ENCODE measurements at places on chromosomes 7 and 10.

DNA sequence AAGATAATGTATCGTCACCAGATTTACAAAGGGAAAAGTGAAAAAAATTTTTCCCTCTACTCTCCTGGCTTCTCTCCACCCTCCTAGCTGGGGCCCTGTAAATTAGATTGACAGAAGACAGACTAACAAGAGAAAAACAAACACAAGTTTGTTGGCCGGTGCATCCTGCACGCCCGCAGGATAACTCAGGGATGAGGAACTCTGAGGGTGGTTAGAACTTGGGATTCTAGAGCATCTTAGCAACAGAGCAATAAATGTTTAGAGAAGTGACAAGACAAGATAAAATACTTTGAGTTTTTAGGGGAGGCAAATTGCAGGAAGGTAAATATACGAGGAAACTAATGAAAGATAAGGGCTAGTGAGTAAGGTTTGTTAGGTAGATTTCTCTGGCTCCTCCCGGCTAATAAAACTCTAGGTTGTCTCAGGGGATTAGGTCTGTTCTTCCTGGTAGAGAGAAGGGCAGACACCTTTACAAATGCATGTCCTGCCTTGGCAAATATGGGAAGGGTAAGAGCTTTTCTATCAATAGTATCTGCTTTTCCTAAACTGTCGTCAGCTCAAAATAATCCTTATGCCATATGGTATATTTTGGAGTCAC lies 4.3 kb upstream of the UCN3 start:
- no peak for DNase-seq

GRCh38 chr10:71433768-71434744 lies 37.3 kb downstream of the CDH23 start:
- DNase-seq: peak; percentile 74

- DNase-seq: no peak
Measured at GRCh38 chr10:95133997-95134396, 60.0 kb upstream of the ACSM6 start.

- DNase-seq: no peak
Measured at GRCh38 chr7:33221390-33221789, 92.0 kb downstream of the BBS9 start.

GRCh38 chr10:98510412-98510995 lies 63.8 kb upstream of the HPS1 start:
- no peak for DNase-seq

GRCh38 chr7:6181136-6181535 lies 91.3 kb downstream of the CYTH3 start:
- no peak for DNase-seq

DNA sequence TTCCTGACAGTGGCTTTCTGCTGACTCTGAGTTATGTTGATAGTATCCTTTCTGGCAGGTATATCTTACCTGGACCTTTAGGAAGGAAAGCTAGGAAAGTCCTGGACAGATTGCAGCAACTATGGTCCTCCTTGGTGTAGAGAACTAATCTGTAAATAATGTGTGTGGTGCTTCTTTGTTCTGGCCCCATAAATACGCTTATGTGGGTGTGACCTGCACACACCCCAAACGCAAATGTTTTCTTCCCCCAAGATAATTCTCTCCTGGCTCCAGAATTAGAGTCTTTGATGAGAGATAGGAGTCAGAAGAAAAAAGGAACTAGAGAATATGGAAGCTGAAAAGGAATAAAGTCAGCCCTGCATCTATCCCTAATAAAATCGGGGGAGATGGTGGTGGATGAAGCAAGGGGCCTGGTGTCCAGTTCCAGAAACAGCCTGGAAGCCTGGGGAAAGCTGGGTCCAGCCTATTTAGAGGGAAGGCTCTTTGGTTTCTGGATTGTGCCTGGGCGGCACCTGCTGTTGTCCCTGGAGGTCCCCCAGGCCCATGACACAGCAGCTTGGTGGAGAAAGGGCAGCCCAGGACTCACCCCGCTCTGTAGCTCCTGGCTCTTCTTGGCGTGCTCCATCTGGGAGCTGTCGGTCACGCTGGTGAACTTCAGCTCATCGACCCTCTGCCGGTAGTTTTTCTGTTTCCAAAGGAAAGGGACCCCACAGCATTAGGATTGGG lies 38.2 kb downstream of the NRAP start:
- DNase-seq: no peak

DNA sequence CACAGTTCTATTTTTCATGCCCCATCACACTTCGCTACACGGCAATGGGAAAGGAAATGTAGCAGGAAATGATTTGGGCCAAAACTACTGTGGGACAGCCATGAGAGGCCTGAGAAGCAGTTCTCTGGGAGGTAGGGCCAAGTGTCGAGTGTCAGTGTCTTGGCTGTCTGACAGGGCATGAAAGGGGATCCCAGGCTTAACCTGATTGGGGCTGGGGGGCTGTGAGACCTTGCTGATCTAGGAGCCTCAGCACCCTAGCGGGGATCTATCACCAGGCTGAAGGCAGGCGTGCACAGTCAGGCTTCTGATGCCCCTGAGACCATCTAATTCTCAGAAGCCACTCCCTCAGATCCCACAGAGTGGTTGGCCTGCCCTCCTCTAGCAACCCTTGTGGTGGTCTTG lies 58.2 kb upstream of the SLC25A13 start:
- DNase-seq: no peak

GRCh38 chr7:151686826-151687225 lies 167.1 kb upstream of the RHEB start:
- DNase-seq: no peak

GRCh38 chr7:142440219-142440905 lies 182.5 kb upstream of the PRSS58 start:
- DNase-seq: no peak

DNA sequence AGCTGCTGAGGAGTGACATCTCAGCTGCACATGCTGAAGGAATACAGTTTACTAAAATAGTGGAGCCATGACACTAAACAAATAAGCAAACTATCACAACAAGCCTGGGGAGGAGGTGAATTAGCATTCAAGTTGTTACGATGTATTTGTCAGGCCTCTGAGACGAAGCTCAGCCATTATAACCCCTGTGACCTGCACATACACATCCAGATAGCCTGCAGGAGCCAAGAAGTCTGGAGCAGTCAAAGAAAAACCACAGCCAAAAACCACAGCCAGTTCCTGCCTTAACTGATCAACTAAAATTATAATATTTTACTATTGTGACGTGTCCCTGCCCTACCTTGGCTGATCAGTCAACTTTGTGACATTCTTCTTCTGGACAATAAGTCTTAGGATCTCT lies 68.6 kb downstream of the NSUN6 start:
- no peak for DNase-seq

GRCh38 chr7:14936554-14936953 lies 34.0 kb upstream of the DGKB start:
- no peak for DNase-seq

- DNase-seq: no peak
Measured at GRCh38 chr7:152523916-152524315, 88.1 kb upstream of the KMT2C start.

DNA sequence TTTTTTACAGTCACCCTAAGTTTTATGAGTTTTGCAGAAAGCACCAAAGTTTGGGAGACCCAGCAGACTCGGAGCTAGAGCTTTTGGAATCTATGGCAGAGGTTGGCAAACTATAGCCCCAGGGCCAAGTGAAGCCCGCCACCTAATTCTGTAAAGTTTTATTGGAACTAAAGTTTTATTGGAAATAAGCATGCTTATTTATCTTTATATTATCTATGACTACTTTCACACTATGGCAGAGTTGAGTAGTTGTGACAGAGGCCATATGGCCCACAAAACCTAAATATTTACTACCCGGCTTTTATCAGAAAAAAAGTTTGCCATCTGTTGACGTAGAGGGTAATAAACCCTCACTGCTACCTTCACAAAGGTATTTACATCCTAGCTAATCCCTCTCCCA lies 267.6 kb downstream of the GPAM start:
- DNase-seq: no peak

- DNase-seq: no peak
Measured at GRCh38 chr7:65846008-65846570, 26.8 kb upstream of the VKORC1L1 start.

DNA sequence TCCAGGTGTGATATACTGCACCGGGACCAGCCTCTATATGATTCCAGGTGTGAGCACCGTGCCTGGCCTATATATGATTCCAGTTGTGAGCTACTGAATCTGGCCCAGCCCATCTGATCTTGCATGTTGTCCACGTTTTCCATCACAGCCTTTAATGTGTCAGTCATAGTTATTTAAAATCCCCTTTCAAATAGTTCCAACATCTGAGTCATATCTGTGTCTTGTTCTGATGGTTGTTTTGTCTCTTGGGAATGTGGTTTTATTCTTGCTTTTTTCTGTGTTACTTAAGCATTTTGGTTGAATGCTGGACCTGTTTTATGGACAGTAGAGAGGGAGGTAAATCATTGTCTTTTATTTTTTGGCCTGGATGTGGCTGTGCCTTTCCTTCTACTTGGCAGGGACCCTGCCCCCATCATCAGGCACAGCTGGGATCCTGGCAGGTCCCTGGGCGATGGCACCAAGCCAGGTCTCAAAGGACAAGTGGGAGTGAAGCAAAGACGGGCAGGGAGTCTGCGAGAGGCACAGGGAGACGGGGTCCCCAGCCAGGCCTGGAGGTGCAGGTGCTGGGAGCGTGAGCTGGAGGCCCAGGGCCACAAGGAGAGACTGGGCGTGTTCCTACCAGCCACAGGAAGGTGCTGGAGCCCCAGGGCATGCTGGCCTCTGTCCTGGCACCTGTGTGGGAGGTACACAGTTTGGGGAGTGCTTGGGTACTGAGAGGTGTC lies 94.7 kb downstream of the DYNC2I1 start:
- no peak for DNase-seq

- no peak for DNase-seq
Measured at GRCh38 chr7:12222889-12223579, 11.9 kb downstream of the TMEM106B start.

DNA sequence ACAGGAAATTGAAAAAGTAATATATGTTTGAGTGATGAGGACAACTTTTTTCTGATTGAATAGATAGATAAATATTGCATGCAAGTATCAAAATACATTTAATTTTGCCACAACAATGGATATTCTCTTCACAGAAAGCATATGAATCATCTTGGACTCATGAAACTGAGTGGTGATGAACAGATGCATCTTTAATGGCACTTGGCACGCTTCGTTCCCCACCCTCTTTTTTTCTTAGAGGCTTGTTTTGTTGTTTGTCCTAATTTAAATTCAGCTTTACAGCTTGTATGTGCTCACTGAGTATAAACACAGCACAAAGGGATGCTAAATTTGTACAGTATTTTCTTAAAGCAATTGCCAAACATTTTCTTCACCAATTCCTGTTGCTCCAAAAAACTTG lies 145.0 kb upstream of the YAE1 start:
- DNase-seq: no peak

GRCh38 chr10:44010873-44011602 lies 362.4 kb upstream of the ZNF32 start:
- no peak for DNase-seq

DNA sequence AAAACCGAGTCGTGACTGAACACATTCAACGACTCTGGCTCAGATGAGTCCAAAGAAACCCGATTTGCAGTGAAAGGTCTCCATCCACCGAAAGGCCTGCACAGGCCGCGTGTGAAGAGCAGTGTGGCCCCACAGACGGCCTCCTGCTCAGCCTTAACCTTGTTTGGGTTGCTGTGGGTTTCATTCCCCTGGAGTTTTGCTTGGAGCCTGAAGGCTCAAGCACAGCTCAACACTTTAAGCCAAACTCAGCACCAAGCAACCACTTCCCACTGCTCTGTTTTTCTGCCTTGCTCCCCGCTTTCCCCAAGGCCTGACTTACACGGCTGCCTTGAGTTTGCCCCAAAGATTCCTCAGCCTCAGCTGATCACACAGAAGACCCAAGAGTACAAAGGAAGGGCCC lies 398.2 kb upstream of the NFE2L3 start:
- DNase-seq: no peak

GRCh38 chr7:135337977-135338550 lies 104.4 kb downstream of the STRA8 start:
- no peak for DNase-seq

DNA sequence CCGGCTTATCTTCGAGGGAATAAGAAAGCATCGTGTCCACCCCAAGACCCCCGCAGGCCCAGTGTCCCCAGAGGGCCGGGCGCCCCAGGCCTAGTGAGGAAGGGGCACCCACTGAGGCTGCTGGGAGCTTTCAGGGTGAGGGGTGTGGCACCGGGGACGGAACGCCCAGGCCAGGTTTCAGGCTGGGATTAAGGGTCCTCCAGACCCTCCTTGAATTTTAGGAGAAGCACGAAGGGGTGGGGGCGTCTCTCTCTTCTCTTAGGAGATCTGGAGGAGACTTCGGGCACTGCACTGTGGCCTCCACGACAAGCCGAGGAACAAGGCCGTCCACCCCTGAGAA lies 96.8 kb downstream of the PDGFA start:
- no peak for DNase-seq

- no peak for DNase-seq
Measured at GRCh38 chr7:101536232-101536631, 92.9 kb downstream of the MYL10 start.

- DNase-seq: no peak
Measured at GRCh38 chr10:10830293-10830986, 187.2 kb upstream of the CELF2 start.

- no peak for DNase-seq
Measured at GRCh38 chr10:34940436-34940835, 125.3 kb upstream of the PARD3 start.

DNA sequence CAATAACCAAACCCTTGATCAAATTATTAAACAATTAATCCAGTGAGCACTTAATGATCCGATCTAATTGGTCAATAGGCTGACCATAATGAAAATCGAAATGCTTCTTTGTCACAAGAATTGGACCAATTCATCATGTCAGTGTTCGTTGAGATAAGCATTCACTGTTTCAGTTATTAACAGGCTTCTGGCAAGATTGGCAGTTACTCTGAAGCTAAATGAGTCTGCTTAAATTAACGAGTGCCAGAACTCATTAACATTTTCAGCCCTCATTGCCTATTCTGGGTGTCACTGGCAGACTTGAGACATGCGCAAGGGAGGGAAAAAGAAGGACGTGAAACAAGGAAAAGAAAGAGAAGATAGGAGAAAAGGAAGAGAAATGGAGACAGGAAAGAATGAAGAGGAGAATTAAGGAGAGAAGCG lies 30.7 kb upstream of the SLC26A3 start:
- DNase-seq: no peak

GRCh38 chr10:72692994-72693781 lies 1.2 kb downstream of the MCU start:
- no peak for DNase-seq

DNA sequence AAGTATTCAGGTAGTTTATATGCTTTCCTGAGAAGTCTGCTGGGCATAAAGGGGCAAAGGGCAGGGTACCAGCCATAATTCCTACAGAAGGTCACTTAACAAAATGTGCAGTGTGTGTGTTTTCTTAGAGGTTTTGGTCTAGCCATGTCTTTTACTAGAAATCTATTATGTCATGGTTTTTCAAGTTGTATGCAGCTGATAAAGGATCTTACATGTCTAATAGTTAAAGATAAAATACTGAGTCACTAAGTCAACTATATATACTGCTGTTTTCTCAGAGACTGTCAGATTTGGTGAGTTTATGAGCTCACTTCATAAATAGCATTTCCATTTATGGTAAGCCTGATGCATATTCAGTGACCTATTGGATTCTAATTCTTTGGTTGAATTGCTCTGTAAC lies 7.7 kb downstream of the CASP2 start:
- no peak for DNase-seq

GRCh38 chr10:132447446-132448247 lies 50.6 kb downstream of the PWWP2B start:
- no peak for DNase-seq
